ENCODE measurements at places on chromosomes 16 and 17.

GRCh38 chr16:81204798-81205680 lies 33.5 kb upstream of the BCO1 start:
- no peak for DNase-seq

- no peak for DNase-seq
These were observed 108.6 kb downstream of the XYLT1 start for GRCh38 chr16:17362183-17362582.

DNA sequence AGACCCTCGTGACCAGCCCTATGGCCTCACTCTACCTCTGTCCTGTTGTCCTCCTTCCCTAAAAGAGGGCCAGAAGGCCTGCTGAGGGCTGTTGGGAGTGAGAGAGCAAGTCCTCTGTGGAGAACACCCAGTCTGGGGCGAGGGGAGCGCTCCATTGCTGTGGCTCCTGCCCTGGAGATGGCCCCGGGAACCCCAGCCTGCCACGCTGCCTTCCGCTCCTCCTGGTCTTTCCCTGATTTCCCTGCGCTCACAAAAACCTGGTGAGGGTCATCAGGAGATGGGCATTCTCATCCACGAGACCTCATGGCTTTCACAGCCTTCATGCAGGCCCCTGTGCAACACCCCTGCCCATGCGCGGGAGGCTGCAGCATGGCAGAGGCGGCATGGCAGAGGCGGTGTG lies 21.2 kb downstream of the DRC3 start:
- DNase-seq = no peak

GRCh38 chr16:57773655-57774295 lies 28.5 kb downstream of the KIFC3 start:
- no peak for DNase-seq

- no peak for DNase-seq
These were observed 50.9 kb upstream of the MTSS2 start for GRCh38 chr16:70736465-70737376.

DNA sequence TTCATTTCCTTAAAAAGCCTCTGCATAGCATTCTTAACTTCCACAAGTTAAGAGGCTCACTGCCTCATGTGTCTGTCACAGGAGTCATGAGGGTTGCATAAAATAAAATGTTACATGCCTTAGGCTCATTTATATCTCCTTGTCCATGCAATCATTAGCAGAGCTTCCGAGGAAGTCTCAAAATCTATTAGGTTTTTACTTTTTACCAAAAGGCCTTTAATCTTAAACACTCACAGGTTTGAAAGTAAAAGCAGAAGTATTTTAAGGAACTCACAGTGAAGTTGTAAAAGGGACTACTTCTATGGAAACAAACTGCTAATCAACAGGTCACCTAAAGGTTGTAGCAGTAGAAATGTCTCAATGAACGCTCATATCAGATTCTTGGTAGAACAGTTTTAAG lies 5.2 kb upstream of the ATP6V0A1 start:
- DNase-seq = no peak

DNA sequence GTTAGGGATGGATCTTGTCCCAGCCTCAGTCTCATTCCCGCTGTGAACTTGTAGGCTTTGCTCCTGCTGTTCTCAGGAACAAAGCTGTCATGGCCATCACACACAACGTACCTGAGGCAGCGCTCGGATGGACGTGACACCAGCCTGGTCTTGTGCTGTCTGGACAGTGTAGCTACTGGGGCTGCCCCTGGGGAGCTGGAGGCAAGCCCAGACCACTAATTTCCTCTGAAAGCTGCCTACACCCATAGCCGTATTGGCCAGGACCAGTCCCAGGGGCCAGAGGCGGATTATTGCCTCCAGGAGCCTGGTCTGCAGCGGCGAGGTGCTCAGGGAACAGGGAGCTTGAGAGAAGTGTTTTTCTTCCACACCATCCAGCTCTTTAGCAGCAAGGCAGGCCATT lies 11.7 kb downstream of the ZNHIT3 start:
- no peak for DNase-seq

- DNase-seq = no peak
These were observed 233.4 kb downstream of the FTO start for GRCh38 chr16:53937161-53937880.
